Naive B cell (primary cell): ENCODE measurements at places on chromosomes 12 and 14.
A peak's percentile ranks its signal among the peaks of the same experiment; 100 is the strongest.

GRCh38 chr14:23183158-23183470 lies 346 bp downstream of the SLC7A8 start:
- no peak overlapping the region for H3K4me3 ChIP-seq
- peaks cover 12% of the 10 kb centered on the region for H3K27me3 ChIP-seq
- H3K4me1 ChIP-seq: peaks cover 3% of the 10 kb centered on the region
- no peak for DNase-seq

DNA sequence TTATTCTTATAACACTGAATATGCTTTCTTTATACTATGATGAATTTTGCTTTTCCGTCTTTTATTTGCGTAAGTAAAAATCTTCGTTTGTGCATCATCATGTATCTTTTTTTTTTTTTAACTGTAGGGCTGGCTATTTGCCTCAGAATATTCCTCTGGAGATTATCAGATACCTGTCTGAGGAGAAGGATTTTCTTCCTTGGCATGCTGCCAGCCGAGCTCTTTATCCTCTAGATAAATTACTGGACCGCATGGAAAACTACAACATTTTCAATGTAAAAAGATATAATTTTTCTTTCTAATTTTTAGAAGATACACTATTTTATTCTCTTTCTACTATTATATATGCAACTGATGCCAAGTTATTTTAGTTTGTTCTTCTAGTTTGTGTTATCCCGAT lies 346.6 kb downstream of the TRHDE start:
- no peak overlapping the region for H3K4me3 ChIP-seq
- H3K4me1 ChIP-seq: no peaks in the 10 kb centered on the region
- H3K36me3 ChIP-seq: no peaks in the 10 kb centered on the region
- H3K27me3 ChIP-seq: no peaks in the 10 kb centered on the region
- no peak overlapping the region for H3K27ac ChIP-seq

GRCh38 chr14:95657454-95657853 lies 28.8 kb upstream of the TCL1B start:
- H3K27me3 ChIP-seq: no peaks in the 10 kb centered on the region
- peak overlapping the region; percentile 21 for H3K27ac ChIP-seq
- DNase-seq: no peak
- peak overlapping the region; percentile 69 for H3K4me3 ChIP-seq

DNA sequence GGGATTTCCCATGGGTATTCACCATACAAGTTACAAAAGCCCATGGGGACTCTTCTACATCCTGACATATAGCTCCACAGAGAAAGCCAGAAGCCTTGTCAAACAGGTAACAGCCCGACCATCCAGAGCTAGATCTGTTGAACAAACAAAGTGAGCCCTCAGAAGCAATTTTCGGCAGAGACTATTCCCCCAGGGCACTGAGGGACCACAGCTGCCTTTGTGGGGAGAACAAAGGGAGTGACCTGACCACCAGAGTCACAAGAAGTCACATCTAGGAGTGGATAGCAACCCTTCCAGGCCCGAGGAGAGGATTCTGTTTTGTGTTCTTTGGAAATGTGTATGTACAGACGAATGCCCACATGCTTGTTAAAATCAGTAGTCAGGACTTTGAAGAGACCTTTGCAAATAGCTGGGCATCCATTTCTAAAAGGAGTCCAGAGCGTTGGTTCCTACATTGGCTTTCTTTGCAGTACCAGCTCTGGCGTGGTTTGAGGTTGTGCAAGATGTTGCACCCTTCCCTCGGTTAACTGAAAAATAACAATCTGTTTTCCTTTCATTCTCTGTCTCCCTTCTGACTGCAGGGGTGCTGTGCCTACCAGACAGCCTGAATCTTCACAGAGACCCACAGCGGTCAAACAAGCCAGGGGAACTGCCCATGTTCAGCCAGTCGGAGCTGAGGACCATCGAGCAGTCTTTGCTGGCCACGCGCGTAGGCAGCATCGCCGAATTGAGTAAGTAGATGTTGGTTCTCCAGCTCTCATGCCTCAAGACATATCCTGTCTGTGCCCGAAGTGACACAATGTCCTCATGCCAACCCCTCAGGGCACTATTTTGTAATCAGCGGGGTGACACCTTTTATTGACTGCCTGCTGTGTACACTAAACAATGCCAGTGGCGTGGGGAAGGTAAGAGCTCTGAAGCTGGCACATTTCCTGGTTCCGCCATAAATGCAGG lies 165.4 kb upstream of the PWP1 start:
- H3K27me3 ChIP-seq: peaks cover 8% of the 10 kb centered on the region
- H3K27ac ChIP-seq: no peak overlapping the region
- peaks cover 5% of the 10 kb centered on the region for H3K4me1 ChIP-seq
- no peak overlapping the region for H3K4me3 ChIP-seq
- no peak for DNase-seq

GRCh38 chr12:84702001-84702400 lies 210.6 kb downstream of the SLC6A15 start:
- DNase-seq: no peak
- H3K27me3 ChIP-seq: no peaks in the 10 kb centered on the region
- no peak overlapping the region for H3K4me3 ChIP-seq
- H3K27ac ChIP-seq: no peak overlapping the region

- no peak for DNase-seq
- H3K27ac ChIP-seq: no peak overlapping the region
- no peaks in the 10 kb centered on the region for H3K36me3 ChIP-seq
These were observed 196.6 kb upstream of the DIO3 start for GRCh38 chr14:101364503-101365328.

DNA sequence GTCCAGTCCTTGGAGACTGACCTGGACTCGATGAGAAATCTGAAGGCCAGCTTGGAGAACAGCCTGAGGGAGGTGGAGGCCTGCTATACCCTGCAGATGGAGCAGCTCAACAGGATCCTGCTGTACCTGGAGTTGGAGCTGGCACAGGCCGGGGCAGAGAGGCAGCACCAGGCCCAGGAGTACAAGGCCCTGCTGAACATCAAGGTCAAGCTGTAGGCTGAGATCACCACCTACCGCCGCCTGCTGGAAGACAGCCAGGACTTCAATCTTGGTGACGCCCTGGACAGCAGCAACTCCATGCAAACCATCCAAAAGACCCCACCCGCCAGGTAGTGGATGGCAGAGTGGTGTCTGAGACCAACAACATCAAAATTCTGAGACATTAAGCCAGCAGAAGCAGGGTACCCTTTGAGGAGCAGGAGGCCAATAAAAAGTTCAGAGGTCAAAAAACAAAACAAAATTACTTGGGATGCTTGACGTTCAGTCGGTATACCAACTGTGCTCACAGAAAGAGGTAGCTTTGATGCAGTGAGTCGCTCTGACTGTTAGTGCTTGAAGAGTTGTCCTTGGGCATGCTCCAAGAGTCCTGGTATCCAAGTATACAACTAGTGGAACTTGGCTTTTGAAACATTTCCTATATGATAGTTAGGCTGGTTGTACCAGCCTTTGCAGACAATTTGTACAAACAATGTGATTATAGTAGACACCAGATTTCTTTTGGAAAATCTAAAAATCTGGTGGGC lies 4.8 kb downstream of the MED6 start:
- H3K36me3 ChIP-seq: peaks cover 24% of the 10 kb centered on the region
- H3K4me1 ChIP-seq: peaks cover 29% of the 10 kb centered on the region
- DNase-seq: no peak
- no peak overlapping the region for H3K27ac ChIP-seq
- no peak overlapping the region for H3K4me3 ChIP-seq

DNA sequence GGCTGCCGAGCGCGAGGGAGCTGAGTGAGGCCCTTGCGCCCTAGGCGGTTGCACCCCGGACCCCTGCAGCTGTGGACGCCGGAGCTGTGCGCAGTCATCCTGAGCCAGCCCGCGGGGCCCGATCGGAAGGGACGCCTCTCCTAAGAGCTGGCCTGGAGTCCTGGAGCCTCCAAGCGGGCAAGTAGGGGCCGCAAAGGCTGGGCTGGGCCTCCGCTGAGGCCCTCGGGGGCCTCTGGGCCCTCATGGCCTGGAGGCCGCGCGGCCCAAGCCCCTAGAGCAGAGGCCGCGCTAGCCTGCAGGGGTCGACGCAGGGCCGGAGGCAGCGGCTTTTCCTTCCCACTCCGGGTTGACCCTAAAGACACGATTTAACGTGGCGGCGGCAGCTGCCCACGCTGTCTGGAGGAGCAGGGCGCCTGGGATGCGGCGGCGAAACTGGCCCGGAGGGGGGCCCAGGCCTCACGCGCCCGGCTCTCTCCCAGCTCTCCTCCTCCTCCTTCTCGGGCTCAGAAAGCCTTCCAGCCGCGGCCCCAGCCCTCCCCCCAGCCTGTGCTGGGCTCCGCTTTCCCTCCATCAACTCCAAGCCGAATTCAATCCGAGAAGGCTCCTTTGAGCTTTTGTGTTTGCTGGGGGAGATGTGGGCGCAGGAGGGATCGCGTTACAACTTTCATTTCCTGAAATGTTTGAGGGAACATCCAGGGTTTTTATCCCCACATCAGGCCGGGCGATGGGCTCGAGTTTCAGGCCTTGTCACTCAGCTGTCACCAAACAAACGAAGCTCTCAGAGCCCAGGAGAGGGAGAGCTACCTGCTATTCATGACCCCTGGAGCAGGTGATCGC lies 11.6 kb downstream of the SIX1 start:
- H3K4me1 ChIP-seq: peaks cover 23% of the 10 kb centered on the region
- H3K27ac ChIP-seq: no peak overlapping the region
- no peak for DNase-seq
- H3K4me3 ChIP-seq: peak overlapping the region; percentile 60

GRCh38 chr14:104294628-104294982 lies 156.2 kb downstream of the KIF26A start:
- peaks cover 19% of the 10 kb centered on the region for H3K27me3 ChIP-seq
- no peaks in the 10 kb centered on the region for H3K4me1 ChIP-seq
- no peak overlapping the region for H3K27ac ChIP-seq

DNA sequence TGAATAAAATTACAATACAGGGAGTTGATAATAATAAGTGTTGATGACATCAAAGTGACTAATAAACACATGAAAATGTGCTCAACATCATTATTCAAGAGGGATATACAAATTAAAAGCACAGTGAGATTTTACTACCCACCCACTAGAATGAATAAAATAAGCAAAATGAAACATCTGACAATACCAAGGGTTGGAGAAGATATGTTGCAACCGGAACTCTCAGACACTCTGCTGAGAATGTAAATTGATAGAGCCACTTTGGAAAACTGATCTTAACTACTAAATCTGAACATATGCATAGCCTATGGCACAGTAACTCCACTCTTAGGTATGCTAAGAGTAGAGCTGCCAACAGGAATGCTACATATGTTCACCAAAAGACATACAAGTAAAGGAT lies 44.0 kb upstream of the CEP83 start:
- no peak overlapping the region for H3K27ac ChIP-seq
- H3K36me3 ChIP-seq: peaks cover under 1% of the 10 kb centered on the region
- H3K4me3 ChIP-seq: no peak overlapping the region
- H3K27me3 ChIP-seq: no peaks in the 10 kb centered on the region

DNA sequence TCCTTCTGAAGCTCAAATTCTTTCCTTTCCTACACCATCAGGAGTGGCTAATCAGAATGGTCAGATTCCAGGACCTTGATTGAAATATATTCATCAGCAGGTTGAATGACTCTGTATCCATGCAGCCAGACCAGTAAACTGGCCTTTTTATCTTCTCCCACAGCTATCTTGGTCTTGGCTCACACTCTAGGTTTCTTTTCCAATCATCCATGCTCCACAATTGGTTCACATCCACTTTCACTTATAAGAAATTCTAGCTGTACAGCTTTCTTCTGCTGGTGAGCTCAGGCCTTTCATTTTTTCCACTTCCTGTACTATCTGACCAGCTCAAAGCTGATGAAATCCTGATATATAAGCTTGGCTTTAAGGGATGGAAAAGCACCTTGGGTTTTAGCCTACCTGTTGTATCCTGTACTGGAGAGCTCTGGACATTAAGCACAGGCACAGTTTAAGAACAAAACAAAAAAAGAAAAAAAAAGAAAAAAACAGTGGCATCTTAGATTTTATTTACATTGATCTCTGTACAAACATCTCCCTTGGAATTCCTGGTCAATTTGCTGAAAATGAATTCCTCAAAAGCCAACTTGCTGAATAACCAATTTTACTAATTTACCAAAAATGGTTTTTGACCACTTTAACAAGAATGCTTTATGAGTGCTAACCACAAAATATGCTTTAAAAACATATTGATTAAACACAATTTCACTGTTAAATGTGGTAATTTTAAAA lies 91.6 kb upstream of the PAWR start:
- no peak for DNase-seq
- no peak overlapping the region for H3K4me3 ChIP-seq
- no peaks in the 10 kb centered on the region for H3K27me3 ChIP-seq
- H3K27ac ChIP-seq: no peak overlapping the region
- H3K4me1 ChIP-seq: no peaks in the 10 kb centered on the region
